ENCODE measurements at places on chromosomes 1 and 21.

GRCh38 chr21:41660748-41661147 lies 106.1 kb downstream of the RIPK4 start:
- no peak for DNase-seq

DNA sequence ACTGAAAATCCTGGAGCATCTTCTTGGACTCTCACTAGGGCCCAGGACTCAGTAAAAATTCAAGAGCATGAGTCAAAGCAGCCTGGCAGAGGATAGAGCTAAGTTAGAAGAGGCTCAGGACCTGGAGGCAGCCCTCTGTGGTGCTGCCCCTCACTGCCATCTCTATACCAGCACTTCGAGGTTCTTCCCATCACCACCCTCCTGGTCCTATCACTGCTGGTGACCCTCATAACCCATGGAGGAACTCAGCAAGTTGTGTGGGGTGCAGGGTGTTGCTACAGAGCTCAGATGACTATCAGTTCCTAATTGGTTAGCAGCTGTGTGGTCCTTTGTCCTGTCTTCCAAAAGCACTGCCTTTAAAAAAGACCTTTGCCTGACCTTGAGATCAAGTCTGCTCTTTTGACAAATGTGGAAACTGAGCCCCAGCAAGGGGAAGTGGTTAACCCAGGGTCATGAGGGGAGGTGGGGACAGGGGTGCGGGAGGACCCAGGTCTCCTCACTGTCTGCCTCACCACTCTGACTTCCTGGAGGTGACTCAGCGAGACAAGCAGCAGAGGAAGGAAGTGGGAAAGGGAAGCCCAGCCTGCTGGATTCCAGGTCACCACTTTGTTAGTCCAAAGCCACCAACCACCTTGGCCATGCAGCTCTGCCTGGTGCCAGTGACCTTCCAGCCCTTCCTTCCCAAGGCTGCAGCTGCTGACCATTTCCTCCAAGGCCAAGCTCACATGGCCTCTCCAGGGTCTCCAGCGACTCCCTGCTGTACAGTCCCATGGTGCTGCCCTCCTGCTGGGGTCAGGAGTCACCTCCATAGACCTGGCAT lies 199.4 kb upstream of the EDN2 start:
- no peak for DNase-seq

DNA sequence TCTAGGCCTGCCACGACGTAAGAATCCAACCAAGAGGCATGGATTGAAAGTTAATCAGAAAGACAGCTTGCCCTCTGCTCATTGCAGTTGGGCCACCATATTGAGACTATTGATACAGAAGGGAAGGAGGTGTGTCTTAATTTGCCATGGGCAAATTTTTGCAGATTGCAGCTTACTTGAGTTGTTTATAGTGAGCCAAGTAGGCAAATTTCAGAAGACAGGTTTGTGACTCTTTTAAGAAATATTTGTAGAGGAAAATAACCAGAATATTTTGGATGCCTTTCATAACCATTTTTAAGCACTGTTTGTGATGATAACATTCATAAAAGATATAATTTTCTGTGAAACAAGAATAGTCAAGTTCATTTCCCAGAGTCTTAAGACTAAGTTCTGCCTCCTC lies 74.1 kb downstream of the PRDM2 start:
- no peak for DNase-seq

- DNase-seq, result no peak
Measured at GRCh38 chr1:232319518-232320210, 310.3 kb downstream of the SIPA1L2 start.

GRCh38 chr1:154857441-154858215 lies 12.5 kb downstream of the KCNN3 start:
- no peak for DNase-seq

- DNase-seq, result no peak
Measured at GRCh38 chr1:43381612-43382011, 8.0 kb downstream of the MED8 start.

- DNase-seq, result no peak
Measured at GRCh38 chr1:228513236-228513900, 26.2 kb downstream of the RNF187 start.

DNA sequence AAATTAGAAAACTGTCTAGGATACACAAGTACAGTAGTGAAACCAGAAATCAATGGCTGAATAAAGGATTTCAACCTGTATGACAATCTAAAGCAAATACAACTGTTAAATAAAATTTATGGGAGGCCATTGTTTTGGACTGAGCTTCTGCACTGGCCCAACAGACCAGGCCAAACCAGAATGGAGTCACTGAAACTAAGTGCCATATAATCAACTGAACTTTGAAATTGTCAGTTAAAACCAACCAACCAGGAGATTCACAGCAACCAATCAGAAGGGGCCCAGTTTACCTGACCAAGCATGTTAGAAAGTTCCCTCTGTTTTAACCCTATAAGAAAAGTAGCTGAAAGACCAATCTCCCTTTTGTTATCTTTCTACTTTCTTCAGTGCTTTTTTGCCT lies 30.5 kb upstream of the SOAT1 start:
- no peak for DNase-seq

GRCh38 chr21:45644041-45644906 lies 749 bp downstream of the PCBP3 start:
- no peak for DNase-seq

GRCh38 chr1:69523461-69523860 lies 44.3 kb upstream of the LRRC7 start:
- no peak for DNase-seq

- no peak for DNase-seq
Measured at GRCh38 chr1:64167176-64167575, 36.2 kb upstream of the UBE2U start.

DNA sequence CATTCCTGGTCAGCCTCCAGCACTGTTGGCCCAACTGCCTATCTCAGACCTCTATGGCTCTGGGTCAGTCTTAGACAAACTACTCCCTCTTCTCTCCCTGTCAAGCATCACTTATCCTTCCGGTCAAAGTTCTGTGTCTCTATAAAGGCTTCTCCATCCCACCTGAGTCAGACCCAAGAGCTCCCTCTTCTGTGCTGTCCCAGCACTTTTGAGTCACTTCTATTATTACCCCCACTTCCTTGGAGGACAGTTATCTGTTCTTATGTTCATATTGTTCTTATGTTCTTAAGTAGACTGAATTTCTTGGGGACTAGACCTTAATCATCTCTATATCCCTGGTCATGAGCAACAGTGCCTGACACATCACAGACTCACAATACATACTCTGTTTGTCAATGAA lies 29.2 kb upstream of the IL10 start:
- DNase-seq, result no peak

- no peak for DNase-seq
Measured at GRCh38 chr1:111615870-111616715, 3.5 kb upstream of the RAP1A start.

GRCh38 chr1:54424398-54424797 lies 18.2 kb upstream of the SSBP3 start:
- no peak for DNase-seq

DNA sequence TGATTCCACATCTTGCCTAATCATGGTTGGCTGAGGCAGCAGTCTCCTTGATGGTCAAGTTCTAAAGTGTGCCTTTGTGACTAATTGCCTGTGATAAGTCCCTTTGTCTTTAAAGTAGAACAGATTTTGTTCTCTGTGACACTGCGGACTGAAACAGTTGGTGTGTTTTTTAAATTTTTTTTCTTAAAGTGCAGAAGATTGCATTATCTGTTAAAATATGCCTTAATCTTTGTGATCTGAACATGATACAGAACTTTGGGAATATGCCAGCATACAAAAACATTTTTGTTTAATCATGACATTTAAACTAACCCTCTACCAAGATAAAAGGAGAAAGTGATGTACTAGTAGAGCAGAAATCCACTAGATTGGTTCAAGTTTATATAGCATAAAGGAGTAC lies 1260.6 kb upstream of the ADGRL2 start:
- DNase-seq, result no peak

DNA sequence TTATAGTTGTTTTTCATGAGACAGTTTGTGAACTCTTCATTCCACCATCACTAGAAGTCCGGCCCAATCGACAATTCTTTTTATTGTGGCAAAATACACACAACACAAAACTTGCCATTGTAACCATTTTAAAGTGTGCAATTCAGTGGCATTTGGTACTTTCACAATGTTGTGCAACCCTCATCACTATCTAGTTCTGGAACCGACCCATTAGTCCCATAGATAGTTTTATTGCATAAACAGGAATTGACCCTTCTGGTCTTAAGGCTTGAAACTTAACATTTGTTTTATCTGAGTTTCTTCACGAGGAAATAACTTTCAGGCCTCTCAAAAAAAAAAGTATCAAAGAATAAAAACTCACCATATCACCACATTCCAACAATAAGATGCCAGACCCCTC lies 8.8 kb upstream of the PPIE start:
- no peak for DNase-seq

GRCh38 chr1:158101455-158101854 lies 79.2 kb upstream of the CD1D start:
- DNase-seq, result no peak

GRCh38 chr21:28455253-28455600 lies 537.5 kb downstream of the LTN1 start:
- DNase-seq, result no peak

GRCh38 chr1:110490791-110491451 lies 28.1 kb downstream of the KCNA10 start:
- DNase-seq, result no peak

DNA sequence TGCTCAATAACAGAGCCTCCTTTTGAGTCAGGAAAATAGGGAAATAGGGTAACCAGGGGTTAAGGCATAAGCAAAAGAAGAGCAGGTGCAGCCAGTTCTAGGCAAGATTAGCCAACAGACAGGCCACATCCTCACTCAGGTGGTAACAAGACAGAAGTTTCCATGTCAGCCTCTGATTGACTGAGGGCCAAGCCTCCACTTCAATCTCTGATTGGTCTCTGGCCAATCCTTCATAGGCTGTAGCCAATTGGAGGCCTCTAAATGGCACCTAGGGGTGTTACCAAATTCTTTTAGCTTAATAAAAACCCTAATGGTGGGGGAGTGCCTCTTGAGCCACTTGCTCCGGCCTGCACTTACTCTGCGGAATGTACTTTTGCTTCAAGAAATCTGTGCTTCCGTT lies 37.2 kb downstream of the LACTBL1 start:
- no peak for DNase-seq

DNA sequence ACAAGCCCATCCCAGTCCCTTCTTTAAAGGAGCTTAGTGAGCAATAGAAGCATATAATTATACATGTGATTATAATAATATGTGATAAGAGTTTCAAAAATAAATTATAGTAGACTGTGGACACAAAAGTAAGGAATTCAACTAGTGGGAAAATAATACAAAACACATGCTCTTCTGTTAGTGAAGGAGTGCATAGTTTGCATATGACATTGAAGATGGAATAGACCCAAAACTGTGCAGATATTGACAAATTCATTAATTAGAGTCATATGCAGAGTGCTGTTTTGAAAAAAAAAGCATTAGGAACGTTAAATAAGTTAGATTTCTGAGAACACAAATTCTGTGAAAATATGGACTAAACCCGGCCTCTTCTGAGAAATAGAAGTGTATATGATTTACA lies 278.8 kb downstream of the ASTN1 start:
- DNase-seq, result no peak
